ENCODE measurements at places on chromosomes 1 and 21.

DNA sequence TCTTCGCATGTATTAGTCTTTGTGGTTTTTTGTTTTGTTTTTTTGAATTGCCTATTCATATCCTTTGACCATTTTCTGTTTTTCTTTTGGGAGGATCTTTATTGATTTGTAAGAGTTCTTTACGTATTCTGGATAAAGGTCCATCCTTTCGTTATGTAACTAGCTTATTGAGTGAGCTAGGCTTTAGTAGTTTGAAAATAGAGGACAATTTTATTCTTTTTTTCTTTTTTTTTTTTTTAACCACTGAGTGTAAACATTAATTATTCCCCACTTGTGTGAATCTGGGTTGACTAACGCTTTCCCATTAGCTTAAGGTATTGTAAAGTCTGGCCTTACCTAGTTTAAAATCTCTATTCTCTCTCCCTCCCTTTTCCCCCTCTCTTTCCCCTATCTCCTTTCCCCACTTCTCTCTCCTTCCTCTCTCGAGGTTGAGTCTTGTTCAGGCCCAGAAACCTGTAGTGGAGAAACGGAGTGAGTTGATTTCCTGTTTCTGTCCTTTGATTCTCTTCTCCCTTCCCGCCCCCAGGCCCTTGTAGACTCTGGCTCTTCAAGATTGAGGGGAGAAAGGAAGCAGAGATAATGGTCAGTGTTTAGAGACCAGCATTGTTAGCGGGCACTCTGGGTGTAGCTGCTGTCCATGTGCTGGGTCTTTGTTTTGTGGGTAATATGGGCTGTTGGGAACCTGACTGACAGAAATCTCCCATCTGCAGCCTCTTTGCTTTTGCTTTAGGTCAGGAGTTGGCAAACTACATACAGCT lies 1.5 kb downstream of the MORC3 start:
- DNase-seq: no peak

GRCh38 chr1:76857138-76857537 lies 10.1 kb upstream of the ST6GALNAC5 start:
- no peak for DNase-seq

GRCh38 chr1:158155673-158156072 lies 25.0 kb upstream of the CD1D start:
- no peak for DNase-seq

GRCh38 chr1:201640624-201641023 lies 101.7 kb downstream of the NAV1 start:
- DNase-seq: no peak

DNA sequence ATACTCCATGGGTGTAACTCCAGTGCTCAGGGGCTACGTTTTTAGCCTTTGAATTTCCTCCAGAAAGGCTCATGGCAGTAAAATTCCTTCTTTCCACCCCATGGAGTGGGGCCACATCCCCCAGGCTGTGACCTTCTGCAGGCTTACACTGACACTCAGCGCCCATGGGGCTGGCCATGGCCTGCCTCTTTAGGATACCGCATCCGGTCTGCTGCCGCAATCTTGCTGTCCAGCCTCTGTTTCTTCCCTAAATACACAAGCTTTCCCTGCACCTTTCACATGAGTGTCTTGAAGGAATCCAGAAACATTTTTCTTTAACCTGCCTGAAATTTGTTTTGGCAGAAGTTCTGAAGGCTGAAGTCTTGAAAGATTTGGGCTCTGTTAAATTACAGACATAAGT lies 170.5 kb downstream of the NTMT2 start:
- no peak for DNase-seq

- no peak for DNase-seq
These were observed 3.3 kb upstream of the ZBTB18 start for GRCh38 chr1:244047621-244048255.

DNA sequence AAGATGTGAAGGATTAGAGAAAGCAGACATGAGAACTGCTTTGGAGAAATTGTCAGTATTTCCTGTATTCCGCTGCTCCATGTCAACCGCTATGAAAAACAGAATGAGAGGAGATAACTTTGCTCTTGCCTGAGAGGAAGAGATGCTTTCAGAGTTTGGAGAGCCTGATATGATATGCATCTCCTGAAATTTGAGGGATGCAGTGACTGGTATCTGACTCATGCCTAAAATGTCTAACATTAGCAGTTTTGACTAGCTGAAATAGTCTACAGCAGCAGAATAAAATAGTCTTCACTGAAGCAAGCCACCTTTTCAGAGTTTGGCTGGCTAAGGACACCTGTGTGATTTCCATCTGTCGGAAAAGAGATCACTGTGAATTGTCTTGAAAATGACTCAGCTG lies 165.8 kb upstream of the LRRC7 start:
- no peak for DNase-seq

DNA sequence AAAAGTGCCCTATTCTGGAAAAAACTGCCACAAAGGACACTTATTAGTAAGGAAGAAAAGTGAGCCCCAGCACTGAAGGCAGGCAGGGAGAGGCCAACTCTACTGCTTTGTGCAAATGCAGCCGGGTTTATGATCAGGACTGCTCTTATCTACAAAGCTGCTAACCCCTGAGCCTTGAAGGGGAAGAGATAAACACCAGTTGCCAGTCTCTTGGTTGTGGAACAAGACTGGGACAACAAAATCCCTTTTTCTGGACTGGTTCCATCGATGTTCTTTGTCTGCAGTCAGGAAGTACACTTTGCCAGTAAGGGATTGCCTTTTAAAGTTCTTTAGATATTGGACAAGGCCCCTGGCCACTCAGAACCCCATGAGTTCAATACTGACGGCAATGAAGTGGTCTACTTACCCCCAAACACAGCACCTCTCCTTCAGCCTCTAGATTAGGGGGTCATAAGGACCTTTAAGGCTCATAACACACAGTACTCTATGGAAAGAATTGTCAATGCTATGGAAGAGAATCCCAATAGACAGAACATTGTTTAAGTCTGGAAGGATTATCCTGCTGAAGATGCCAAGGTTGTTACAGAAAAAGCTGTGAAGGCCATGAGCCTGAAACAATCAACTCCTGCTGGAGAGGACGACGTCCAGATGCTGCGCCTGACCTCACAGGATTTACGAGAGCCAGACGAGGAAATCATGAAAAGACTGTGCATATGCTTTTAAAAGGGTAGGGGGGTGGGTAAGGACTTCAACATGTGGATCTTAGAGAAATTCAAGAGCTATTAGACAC lies 43.6 kb downstream of the GNB1 start:
- no peak for DNase-seq

DNA sequence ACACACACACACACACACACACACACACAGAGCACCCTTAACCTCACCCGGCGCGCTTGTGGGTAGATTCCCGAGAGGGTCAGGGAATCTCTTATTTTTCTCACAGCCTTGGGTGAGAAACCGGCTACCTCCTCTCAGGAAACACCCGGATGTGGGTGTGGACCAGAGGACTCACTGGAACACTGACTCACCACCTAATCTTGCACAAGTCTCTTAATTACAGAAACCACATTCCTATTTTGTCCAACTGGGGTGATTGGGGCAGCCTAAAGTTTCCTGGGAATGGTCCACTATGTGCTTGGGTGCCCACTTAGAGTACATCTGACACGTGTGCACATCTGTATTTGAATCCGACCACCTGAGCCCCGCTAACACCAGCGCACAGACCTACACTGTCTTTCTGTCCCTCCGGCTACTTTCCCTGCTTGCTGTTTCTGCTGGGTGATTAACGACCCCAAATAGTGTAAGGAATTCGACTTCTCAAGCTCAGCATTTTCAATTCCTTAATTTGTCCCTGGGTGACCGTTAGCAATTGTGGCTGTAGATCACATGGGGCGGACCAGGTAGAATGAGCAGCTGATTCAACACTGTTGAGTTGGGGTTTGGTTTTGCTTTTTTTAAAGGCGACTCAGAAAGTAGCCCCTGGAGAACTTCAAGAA lies 14.0 kb upstream of the TBX15 start:
- no peak for DNase-seq

GRCh38 chr1:216902669-216903381 lies 179.6 kb upstream of the ESRRG start:
- no peak for DNase-seq

- no peak for DNase-seq
These were observed 40.8 kb upstream of the UTS2 start for GRCh38 chr1:7893529-7894180.

DNA sequence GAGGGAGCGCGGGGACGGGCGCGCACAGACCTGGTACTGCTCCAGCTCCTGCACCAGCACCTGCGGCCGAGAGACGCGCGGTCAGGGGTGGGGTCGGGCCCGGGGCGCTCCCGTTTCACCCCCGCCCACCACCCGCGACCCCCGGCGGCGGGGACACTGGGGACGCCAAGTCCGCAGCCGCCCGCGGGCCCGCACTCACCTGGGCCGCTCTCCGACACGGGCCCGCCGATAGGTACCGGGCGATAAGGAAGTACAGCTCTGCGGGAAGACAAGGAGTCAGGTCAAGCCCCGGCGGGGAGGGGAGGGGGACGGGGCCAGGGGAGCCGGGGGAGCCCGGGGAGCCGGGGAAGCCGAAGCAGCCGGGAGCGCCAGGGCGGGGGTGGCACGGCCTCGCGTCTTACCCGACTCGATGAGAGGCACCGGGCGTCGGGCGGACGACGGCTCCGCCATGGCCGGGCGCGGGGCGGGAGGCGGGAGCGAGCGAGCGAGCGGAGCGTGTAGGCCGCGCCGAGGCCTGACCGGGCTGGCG lies 326 bp downstream of the BRWD1 start:
- DNase-seq: no peak

DNA sequence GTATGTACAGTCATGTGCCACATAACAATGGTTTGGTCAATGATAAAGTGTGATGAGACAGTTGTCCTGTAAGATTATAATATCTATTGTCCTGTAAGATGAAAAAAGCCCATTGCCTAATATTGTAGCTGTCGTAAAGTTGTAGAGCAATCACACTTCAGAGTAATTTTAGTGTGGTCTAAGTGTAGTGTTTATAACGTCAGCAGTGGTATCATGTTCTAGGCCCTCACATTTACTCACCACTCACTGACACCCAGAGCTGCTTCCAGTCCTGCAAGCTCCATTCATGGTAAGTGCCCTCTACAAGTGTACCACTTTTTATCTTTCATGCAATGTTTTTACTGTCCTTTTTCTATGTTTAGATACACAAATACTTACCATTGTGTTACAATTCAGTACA lies 259.9 kb upstream of the RAB4A start:
- DNase-seq: no peak

- no peak for DNase-seq
These were observed 147.8 kb downstream of the TNFSF18 start for GRCh38 chr1:172902861-172903381.

All from activated naive CD4-positive, alpha-beta T cell treated with anti-CD3 and anti-CD28 coated beads, Interleukin-2, amount 50 U/mL, for 16 hours (primary cell).